ENCODE measurements at places on chromosomes 5 and 9. TPM values are rescaled to one million over a fixed set of nuclear protein-coding genes. Genes with fewer than 3 reads are reported as not detected.

Gene ADAMTS2
- total RNA-seq: 0.07 TPM

Gene ZNF454
- not detected for total RNA-seq

Gene SLC24A2
- not detected for total RNA-seq

Gene C5orf58
- not detected for total RNA-seq

Gene CCL21
- total RNA-seq: not detected

Gene PGM5
- total RNA-seq: not detected

Gene FOXD4L6
- not detected for total RNA-seq

Gene ALDOB
- total RNA-seq: not detected

Gene CA9
- total RNA-seq: 6.6 TPM

Gene TAF11L10
- not detected for total RNA-seq

Gene RASEF
- 5.6 TPM for total RNA-seq

All from A549 treated with ZK216348 at 1 μM for 4 hours (cell line).